ENCODE measurements at places on chromosomes 16 and 17.

- no peak for DNase-seq
Measured at GRCh38 chr17:76593384-76593826, 7.7 kb upstream of the ST6GALNAC2 start.

- no peak for DNase-seq
Measured at GRCh38 chr17:8051831-8052230, 13.0 kb downstream of the ALOX15B start.

GRCh38 chr16:4295581-4295980 lies 20.3 kb upstream of the GLIS2 start:
- DNase-seq = no peak

GRCh38 chr16:65671071-65671470 lies 549.2 kb upstream of the CDH11 start:
- no peak for DNase-seq

GRCh38 chr17:11511696-11512095 lies 86.6 kb upstream of the DNAH9 start:
- no peak for DNase-seq

- no peak for DNase-seq
Measured at GRCh38 chr17:38605841-38606645, at the start of gene SRCIN1. Gene SRCIN1, minus strand, starts transcription at chr17:38605952. Its CDS starts 247 bp downstream, at chr17:38605705.

DNA sequence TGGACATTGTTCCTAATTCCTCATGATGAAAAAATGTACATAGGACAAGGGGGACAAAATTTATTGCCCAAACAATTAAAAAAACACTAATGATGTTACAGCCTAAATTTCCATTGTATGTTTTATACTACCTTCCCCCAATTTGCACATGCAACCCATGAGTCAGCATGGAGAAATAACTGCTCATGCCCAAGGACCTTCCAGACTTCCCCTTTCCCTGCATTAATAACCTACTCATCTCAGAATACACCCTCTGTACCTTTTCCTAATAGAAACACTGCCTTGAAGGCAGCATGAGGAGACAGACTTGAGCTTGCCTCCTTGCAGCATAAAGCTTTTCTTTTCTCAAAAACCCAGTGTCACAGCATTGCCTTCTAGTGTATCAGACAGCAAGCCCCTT lies 2402.8 kb downstream of the TP53TG3F start:
- DNase-seq = no peak

- no peak for DNase-seq
Measured at GRCh38 chr17:19800571-19800970, 52.5 kb upstream of the ALDH3A1 start.

- DNase-seq = peak; percentile 46
Measured at GRCh38 chr17:47789611-47790561, 31.7 kb downstream of the OSBPL7 start.

GRCh38 chr16:65547772-65548446 lies 426.0 kb upstream of the CDH11 start:
- DNase-seq = no peak

- no peak for DNase-seq
Measured at GRCh38 chr17:79661292-79662041, 50.6 kb upstream of the RBFOX3 start.

- no peak for DNase-seq
Measured at GRCh38 chr16:58509256-58510096, 5.8 kb upstream of the SETD6 start.

- no peak for DNase-seq
Measured at GRCh38 chr16:65788434-65789140, 577.9 kb upstream of the CDH5 start.

- DNase-seq = no peak
Measured at GRCh38 chr16:75267631-75268264, 16.3 kb upstream of the BCAR1 start.

DNA sequence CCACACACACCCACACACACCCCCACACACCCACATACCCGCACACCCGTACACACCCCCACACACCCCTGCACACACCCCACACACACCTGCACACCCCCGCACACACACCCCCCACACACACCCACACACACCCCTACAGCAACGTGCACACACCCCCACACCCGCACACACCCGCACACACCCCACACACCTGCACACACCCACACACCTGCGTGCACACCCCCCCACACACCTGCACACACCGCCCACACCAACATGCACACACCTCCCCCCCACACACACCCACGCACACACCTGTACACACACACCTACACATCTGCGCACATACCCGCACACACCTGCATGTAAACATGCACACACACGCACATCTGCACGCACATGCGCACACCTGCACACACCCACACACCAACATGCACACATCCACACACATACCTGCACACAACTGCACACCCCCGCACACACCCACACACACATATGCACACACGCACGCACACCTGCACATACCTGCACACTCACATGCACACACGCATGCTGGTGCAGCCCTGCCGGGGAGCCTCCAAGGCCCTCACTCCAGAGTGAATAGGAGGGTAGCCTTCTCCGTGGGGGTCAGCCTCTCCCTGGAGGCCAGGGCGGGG lies 7.5 kb downstream of the ASPSCR1 start:
- DNase-seq = no peak

DNA sequence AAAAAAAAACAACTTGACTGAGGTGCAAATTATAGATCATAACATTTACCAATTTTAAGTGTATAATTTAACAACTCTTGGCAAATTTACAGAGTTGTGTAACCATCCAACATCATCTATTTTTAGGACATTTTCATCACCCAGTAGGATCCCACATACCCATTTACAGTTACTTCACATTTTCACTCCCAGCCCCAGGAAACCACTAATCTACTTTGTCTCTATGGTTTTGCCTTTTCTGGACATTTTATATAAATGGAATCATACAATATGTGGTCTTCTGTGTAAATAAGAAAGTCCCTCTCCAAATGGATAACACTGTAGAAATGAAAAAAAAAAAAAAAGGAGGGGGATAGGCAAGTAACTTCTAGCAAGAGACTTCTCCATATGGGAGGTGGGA lies 26.1 kb upstream of the XYLT1 start:
- DNase-seq = no peak

GRCh38 chr17:81034168-81034777 lies 678 bp upstream of the BAIAP2 start:
- no peak for DNase-seq
